Stimulated activated CD4-positive, alpha-beta T cell treated with anti-CD3 and anti-CD28 coated beads, Interleukin-2, amount 100 ng/mL, for 24 hours (primary cell): ENCODE measurements at places on chromosomes 1 and 21.

DNA sequence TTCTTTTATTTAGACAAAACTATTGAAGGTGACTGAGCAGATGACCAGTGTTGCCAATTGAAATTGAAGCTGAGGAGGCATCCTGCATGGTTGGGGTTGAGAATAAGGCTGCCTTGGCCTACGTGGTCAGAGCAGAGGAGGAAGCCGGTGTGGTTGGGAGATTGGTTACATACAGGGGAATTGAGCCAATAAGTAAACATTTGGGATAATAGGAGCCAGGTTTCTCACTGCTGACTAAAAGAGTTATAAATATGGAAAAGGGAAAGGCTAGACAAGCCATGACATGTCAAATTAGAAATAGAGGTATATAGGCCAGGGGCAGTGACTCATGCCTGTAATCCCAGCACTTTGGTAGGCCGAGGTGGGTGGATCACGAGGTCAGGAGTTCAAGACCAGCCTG lies 15.8 kb downstream of the SNX7 start:
- no peak for DNase-seq

GRCh38 chr1:113898241-113898814 lies 6.3 kb downstream of the AP4B1 start:
- no peak for DNase-seq

GRCh38 chr1:162696286-162696862 lies 64.1 kb downstream of the DDR2 start:
- DNase-seq = no peak

GRCh38 chr1:28416509-28417194 lies 47.1 kb downstream of the PHACTR4 start:
- DNase-seq = no peak

GRCh38 chr1:59828160-59828559 lies 13.4 kb downstream of the HOOK1 start:
- no peak for DNase-seq

DNA sequence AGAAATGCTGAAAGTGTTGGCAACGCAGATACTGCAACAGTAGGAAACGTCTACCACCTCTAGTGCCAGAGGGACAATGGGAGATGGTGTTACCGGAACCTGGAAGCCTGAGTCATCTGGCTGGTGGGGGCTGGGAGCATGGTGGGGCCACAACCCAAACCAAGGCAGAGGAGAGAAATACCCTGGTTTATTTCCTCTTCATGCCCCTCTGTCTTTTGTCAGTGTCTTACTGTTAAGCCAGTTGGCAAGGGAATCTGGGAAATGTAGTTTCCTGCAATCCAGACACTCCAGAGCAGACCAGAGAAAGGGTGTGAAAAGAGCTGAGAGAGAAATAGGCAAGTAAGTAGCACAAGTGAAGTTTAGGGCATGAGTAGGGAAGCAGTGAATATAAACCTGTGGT lies 14.8 kb downstream of the DNTTIP2 start:
- no peak for DNase-seq

DNA sequence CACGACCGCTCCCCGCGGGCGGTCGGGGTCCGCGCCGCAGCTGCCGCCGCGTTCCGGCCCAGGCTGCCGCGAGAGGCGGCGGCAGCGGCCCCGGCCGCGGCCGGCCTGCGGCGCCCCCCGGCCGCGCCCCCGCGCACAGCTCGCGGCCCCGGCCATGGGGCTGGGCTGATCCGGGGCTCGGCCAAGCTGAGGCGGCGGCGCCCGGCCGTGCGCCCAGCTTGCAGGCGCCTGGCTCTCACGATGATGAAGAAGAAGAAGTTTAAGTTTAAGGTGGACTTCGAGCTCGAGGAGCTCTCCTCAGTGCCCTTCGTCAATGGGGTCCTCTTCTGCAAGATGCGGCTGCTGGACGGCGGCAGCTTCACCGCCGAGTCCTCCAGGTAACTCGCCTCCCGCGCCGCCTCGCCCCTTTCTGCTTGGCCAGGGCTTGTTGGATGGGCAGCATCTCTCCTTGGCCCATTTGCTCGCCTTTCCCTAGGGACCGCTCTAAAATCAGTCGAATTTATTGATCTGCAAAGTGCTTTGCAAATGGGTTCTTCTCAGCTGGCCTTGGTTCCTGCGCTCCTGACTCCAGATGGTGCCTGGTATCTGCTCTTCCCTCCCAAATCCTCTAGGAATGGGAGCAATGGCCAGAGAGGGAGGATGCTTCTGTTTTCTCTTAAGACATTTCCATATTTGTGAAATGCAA lies 431 bp downstream of the EEIG2 start:
- DNase-seq = peak; percentile 34

- DNase-seq = no peak
These were observed 18.1 kb downstream of the USP48 start for GRCh38 chr1:21764615-21765423.

- DNase-seq = no peak
These were observed 256.5 kb downstream of the TTLL7 start for GRCh38 chr1:83742446-83742845.

- no peak for DNase-seq
These were observed 101.9 kb downstream of the PRRX1 start for GRCh38 chr1:170765712-170766330.

GRCh38 chr21:26297851-26298250 lies 127.3 kb upstream of the APP start:
- DNase-seq = no peak

- no peak for DNase-seq
These were observed 151.1 kb upstream of the DPT start for GRCh38 chr1:168879896-168880734.

DNA sequence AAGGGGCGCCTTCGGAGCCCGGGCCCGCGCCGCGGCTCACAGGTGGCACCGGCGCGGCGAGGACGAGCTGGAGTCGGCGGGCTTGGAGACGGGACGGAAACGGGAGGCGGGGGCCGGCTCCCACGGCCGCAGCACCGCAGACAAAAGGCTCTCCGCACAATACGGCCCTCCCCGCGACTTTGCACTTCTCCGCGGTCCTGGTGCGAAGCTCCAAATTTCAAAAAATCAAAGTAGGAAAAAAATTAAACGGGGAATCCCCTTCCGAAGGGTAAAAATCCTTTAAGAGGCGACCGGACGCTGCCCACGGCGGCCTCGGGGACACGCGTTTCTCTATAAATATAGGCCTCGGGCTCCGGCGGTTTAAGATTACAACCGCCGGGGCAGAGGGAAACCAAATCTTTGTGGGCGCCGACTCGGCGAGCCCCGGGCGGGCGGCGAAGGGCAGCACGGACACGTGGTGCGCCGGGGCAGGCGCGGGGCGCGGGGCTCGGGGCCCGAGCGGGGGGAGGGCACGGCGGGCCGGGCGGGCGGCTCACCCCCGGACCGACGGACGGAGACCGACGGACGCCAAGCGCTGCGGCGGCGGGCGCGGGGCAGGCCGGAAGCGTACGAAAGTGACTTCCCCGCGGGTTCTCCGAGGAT lies 453 bp downstream of the PABPC4 start:
- peak; percentile 37 for DNase-seq

GRCh38 chr21:37546949-37547614 lies 180.5 kb downstream of the DYRK1A start:
- no peak for DNase-seq

DNA sequence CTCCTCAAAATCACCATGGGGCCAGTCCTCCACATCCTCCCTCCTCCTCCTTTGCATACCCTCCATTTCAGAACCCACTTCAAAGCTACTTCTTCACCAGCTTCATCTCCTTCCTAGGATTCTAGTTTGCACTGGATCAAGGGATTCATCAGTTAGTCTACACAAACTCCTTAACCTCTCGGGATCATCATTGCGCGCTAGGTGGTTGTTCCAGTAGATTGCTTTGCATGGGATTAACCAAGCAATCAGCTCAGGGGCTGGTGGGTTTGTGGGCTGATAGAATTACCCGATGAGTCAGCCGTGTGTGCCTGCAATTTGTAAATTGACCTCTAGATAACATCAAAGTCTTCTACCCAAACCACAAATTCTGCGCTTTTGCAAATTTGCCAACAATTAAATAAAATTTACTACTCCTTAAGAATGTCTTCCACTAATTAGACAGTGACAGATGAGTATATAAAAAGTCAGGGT lies 7.7 kb downstream of the KANK4 start:
- no peak for DNase-seq

DNA sequence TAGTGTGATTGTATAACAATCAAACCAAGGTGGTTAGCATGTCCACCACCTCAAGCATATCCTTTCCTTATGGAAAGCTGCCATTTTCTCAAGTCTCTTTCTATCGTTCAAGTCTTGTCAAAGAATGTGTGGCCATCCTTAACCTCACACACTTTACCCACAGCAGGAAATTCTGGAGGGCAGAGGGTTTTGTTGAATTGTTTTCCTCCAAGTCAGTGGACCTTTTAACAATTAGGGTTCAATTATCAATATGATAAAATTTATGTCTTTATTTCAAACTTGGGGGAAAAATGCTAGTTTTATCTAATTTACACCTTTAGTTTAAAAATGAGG lies 14.2 kb upstream of the PTPRC start:
- DNase-seq = no peak

GRCh38 chr1:72462186-72462905 lies 180.0 kb upstream of the NEGR1 start:
- no peak for DNase-seq

DNA sequence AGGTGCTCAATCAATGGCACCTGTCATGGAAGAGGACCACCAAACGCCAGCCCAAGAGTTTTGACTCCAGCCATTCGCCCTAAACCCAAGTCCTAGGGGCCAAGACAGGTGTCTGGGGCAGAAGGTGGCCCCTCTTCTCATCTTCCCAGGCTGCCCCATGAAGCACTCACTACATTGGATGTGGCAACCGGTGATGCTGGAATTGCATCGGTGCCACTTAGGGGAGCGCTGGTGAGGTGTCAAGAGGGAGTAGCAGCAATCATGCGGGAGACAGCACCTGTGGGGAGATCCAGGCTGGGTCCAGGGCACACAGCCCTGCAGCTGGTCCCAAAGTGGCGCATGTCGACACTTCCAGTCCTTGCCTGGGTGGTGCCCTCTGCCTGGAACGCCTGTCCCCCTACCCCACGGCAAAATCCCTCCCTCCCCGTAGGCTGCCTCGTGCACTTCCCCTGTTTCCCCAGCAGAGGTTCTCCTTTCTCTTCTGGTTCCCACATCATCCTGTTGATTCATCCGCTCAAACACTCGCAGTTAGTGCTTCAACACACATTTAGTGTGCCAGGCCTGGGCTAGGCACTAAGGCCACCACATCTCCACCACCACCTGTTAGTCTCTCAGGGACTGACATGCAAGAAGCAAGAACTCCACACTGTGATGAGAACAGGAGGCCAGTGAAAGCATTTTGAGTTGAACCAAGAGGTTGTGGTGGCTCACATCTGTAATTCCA lies 18.5 kb downstream of the PLA2G2D start:
- peak; percentile 27 for DNase-seq

DNA sequence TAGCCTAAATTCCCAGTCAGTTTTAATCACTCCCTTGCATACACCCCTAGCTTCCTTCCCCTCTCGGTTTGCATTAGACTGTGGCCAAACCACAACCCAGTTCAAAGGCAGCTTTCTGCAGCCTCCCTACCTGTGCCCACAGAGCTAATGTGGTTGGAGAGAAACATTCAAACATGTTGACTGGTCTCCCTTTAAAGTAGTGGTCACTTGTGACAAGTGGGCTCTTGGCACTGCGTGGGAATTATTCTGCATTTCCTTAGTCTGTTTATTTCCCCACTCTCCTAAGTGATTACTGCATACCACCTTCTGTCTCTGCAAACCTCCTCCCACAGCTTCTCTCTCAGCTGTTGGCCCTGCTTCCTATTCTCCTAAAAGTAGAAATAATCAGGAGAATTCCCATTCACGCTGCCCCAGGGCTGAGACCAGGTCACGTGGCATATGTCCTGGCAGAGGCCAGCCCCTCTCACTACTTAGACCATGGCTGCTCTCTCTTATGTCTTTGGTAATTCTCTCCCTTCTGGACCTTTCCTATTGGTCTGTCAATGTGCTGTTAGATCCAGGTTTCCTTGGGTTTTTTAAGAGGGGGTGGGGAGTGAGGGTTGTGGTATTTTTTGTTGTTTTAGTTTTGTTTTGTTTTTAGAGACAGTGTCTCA lies 38.4 kb upstream of the CD101 start:
- no peak for DNase-seq

DNA sequence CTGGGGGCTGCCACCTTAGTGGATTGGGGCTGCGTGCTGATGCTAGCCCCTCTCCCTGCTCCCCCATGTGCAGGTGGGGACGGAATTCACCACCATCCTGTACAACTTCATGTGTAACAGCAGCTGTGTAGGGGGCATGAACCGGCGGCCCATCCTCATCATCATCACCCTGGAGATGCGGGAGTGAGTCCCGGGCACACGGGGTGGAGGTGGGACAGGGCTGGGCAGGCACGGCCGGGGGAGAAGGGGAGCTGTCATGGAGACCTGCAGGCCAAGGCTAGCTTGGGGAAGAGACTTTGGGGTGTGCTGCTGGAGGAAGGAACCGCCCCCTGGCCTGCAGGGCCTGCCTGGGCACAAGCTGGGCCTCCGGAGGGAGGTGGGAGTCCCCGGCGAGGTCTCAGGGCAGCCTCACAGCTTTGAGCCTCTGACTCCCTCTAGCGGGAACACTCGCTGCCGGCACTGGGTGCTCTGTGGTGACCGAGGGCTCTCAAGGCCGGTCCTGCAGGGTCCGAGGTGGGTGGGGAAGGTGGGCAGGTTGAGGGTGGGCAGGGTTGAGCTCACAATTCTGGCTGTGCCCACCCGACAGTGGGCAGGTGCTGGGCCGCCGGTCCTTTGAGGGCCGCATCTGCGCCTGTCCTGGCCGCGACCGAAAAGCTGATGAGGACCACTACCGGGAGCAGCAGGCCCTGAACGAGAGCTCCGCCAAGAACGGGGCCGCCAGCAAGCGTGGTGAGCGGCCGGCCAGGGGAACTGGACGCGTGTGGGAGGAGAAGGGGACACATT lies 25.0 kb upstream of the CCDC27 start:
- DNase-seq = peak; percentile 42

DNA sequence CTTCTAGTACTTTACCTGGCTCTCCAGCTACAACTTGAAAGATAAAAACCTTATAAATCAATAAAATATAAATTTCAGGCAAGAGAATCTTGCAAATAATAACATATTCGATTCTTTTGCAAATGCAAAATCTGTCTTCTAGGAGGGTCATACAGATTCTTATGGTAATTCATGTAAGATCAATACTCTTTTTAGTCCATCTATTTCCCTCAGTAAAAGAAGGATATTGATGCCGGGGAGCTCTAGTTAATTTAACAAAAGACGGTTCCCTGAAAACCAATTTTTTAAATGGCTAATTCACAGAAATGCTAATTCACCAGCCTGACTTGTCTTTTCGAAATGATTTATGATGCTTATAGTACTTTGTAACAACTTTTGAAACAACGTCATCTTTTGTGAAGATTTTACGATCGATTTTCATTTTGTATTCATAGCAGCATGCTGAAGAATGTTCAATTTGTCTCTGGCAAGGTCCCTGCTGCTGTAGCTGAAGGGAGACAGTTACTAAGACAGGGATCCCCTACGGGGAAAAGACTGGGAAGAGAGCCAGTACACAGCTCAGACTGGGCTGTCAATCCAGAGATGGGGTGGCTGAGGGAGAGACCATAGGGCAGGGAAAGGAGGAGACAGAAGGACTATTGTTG lies 90.6 kb upstream of the SPAG17 start:
- no peak for DNase-seq

DNA sequence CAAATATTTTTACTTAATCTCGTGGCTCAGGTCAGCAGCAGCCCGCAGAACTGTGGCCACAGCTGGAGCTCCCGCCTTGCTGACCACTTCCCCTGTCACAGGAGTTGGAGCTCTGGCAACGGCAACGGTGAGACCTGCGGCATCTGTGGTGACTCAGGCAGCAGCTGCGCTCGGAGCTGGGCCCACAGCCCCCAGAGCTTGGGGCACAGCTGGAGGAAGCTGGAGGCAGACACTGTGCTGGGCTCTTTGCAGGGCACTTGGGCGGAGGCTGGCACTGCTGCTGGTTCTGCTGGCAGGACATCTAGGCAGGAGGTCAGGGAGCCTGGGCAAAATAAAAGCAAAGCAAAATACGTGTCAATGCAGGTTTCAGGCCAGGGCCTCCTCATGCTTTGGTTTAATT lies at the start of gene LCE3A:
Gene LCE3A (minus strand): TSS at position 301 of the 400 bp plus-strand sequence. CDS start 0 bp downstream, at position 301.
- DNase-seq = no peak
